Heart left ventricle (tissue), 16 donors: ENCODE measurements at places on chromosomes 1 and 21. TPM values are rescaled to one million over a fixed set of nuclear protein-coding genes. Genes with fewer than 3 reads are reported as not detected.

- H3K27ac ChIP-seq, result no peak overlapping the region
- H3K27me3 ChIP-seq, result no peaks in the 10 kb centered on the region
- H3K4me1 ChIP-seq, result no peaks in the 10 kb centered on the region
- no peaks in the 10 kb centered on the region for H3K36me3 ChIP-seq
- no peak overlapping the region for H3K4me3 ChIP-seq
Measured at GRCh38 chr21:42467140-42467983, 28.7 kb downstream of the RSPH1 start.

- H3K36me3 ChIP-seq, result no peaks in the 10 kb centered on the region
- H3K27me3 ChIP-seq, result no peaks in the 10 kb centered on the region
- H3K27ac ChIP-seq, result no peak overlapping the region
- H3K4me1 ChIP-seq, result no peaks in the 10 kb centered on the region
- DNase-seq, result no peak
- no peak overlapping the region for H3K4me3 ChIP-seq
Measured at GRCh38 chr1:71240656-71241055, 159.8 kb upstream of the ZRANB2 start.

- peaks cover 24% of the 10 kb centered on the region for H3K4me1 ChIP-seq
- H3K27ac ChIP-seq, result peak within 1 kb of the TSS; percentile 11
- peak within 1 kb of the TSS; percentile 52 for H3K4me3 ChIP-seq
- DNase-seq, result peak; percentile 76
- no peaks in the 10 kb centered on the region for H3K36me3 ChIP-seq
Measured at GRCh38 chr1:209805875-209806760, at the start of gene IRF6. TSS of gene IRF6 (minus strand) at chr1:209806142. CDS start at chr1:209801413, 4,729 bp downstream.

DNA sequence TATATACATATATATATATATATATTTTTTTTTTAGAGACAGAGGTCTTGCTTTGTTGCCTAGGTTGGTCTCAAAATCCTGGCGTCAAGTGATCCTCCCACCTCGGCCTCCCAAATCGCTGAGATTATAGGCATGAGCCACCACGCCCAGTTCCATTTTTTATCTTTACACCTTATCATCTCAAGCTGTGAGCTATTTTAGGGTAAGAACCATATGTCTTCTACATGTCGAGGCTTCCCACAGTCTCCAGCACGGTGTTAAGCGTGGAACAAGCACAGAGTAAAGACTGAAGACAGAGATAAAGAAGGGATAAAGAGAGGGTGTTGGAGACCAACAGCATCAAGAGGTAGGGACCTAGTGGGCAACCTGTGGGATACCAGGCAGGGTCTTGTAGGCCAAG lies 14.2 kb downstream of the ARHGEF2 start:
- H3K27ac ChIP-seq, result no peak overlapping the region
- H3K4me1 ChIP-seq, result peaks cover 69% of the 10 kb centered on the region
- no peak overlapping the region for H3K4me3 ChIP-seq

- no peak overlapping the region for H3K4me3 ChIP-seq
- no peak overlapping the region for H3K27ac ChIP-seq
- H3K4me1 ChIP-seq, result no peaks in the 10 kb centered on the region
- no peaks in the 10 kb centered on the region for H3K27me3 ChIP-seq
- no peaks in the 10 kb centered on the region for H3K36me3 ChIP-seq
Measured at GRCh38 chr1:4425892-4426291, 228.5 kb upstream of the AJAP1 start.

DNA sequence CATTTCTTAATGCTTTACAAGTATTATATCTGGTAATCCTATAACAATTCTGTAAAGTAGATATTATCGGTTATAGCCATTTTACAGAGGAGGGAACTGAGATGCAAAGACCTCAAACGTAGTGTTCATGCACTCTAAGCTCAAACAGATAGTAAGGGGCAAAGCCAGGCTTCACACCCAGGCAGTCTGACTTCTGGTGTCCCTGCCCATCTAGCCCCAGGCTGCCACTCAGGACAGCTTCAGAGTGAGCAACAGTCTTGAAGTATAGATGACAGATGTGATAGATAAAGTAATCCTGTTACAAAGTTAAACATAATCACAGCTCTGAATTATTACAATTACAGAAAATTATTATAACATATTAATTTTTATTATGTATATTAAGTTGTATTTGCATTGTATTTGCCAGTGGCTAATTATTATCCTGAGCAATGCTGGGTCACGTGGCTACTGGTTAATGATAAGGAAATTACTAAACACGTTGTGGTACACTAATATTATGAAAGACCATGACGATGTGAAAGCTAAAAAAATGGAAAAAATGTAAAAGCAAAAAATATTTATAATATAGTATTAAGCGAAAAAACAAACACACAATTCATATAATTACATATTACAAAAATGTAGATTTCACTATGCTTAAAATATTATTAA lies 6.1 kb upstream of the TRAF3IP3 start:
- DNase-seq, result no peak
- H3K27me3 ChIP-seq, result no peaks in the 10 kb centered on the region

GRCh38 chr1:180278194-180278515 lies 48.1 kb downstream of the LHX4 start:
- no peak overlapping the region for H3K27ac ChIP-seq
- no peak overlapping the region for H3K4me3 ChIP-seq
- H3K36me3 ChIP-seq, result peaks cover 30% of the 10 kb centered on the region
- peaks cover 32% of the 10 kb centered on the region for H3K4me1 ChIP-seq

- no peaks in the 10 kb centered on the region for H3K36me3 ChIP-seq
- DNase-seq, result no peak
- no peaks in the 10 kb centered on the region for H3K27me3 ChIP-seq
- H3K4me3 ChIP-seq, result no peak overlapping the region
Measured at GRCh38 chr1:93963585-93963984, 54.4 kb upstream of the GCLM start.

- no peaks in the 10 kb centered on the region for H3K4me1 ChIP-seq
- H3K4me3 ChIP-seq, result peak overlapping the region; percentile 70
- no peak for DNase-seq
- H3K27me3 ChIP-seq, result peaks cover 9% of the 10 kb centered on the region
- H3K36me3 ChIP-seq, result no peaks in the 10 kb centered on the region
- H3K27ac ChIP-seq, result no peak overlapping the region
Measured at GRCh38 chr21:46100020-46100419, 2.1 kb downstream of the COL6A2 start.

DNA sequence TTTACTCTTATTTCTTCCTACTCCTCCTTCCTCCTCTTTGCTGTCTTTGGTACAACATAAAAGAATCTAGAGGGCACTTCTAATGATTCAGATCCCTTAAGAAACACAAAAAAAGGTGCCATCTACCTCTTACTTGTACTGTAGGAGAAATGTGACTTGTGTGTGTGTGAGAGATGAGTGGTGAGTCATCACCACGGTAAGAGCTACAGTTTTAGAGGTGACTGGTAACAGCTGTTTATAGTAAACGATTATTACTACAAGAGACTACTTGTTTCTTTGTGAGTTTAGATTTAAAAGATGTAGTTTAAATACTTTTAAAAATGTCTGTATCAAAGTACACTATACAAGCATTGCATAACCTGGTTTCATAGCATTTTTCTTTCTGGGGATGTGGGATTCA lies 40.4 kb downstream of the SLC35D1 start:
- H3K27me3 ChIP-seq, result no peaks in the 10 kb centered on the region
- no peaks in the 10 kb centered on the region for H3K36me3 ChIP-seq
- DNase-seq, result no peak
- H3K27ac ChIP-seq, result no peak overlapping the region
- no peaks in the 10 kb centered on the region for H3K4me1 ChIP-seq
- no peak overlapping the region for H3K4me3 ChIP-seq

DNA sequence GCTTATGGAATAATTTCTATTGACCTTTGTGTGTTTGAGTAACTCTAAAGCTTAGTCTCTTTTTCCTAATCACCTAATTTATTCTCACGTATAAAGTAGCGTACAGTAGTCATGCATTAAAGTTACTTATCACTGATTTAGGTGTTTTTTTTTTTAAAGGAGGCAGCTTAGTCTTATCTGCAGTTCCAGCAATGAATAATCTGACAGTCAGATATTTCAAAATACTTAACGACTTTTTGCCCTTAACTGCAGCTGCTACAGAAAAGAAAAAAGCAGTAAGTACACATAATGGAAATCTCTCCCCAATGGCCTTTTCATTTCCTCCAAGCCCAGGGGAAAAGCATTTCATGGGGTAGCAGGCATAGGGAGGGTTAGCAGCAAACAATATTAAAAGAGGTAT lies 54.6 kb downstream of the SLC35F3 start:
- no peak overlapping the region for H3K27ac ChIP-seq
- no peaks in the 10 kb centered on the region for H3K36me3 ChIP-seq
- DNase-seq, result no peak
- no peaks in the 10 kb centered on the region for H3K4me1 ChIP-seq
- H3K27me3 ChIP-seq, result no peaks in the 10 kb centered on the region
- no peak overlapping the region for H3K4me3 ChIP-seq

- H3K4me1 ChIP-seq, result no peaks in the 10 kb centered on the region
- no peaks in the 10 kb centered on the region for H3K36me3 ChIP-seq
- H3K4me3 ChIP-seq, result no peak overlapping the region
- H3K27ac ChIP-seq, result no peak overlapping the region
Measured at GRCh38 chr1:110783292-110783918, 89.5 kb upstream of the CD53 start.

- H3K27ac ChIP-seq, result no peak overlapping the region
- no peaks in the 10 kb centered on the region for H3K36me3 ChIP-seq
- H3K27me3 ChIP-seq, result no peaks in the 10 kb centered on the region
- H3K4me3 ChIP-seq, result no peak overlapping the region
- H3K4me1 ChIP-seq, result peaks cover 6% of the 10 kb centered on the region
- no peak for DNase-seq
Measured at GRCh38 chr1:182965861-182966260, 12.9 kb upstream of the SHCBP1L start.

DNA sequence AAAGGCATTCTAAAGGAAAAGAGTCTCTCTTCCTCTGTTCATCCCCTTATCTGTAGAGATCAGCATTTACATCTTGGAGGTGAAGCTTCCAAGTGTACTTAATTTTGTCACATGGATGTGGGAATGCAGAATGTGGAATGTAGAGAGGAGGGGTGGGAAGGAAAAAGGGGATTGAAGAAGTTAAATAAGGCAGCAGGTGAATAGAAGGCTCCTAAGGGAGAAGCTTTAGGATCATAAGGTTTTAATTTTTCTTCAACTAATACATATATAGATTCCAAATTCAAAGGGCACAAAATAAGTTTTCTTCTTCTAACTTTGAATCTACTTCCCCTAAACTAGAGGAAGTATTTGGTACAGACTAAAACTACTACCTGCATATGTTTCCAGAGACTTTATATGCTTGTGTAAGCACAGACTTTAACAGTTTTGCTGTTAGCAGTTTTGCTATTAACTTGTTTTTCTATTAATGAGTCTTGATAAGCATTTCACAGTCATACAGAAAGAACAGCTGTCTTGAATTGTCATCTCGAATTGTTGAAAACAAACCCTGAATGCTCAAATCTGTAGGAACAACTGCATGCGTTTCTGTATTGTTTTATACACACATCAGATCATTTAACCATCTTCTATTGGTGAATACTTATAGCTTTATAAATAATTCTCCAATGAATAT lies 12.7 kb downstream of the TENT5C start:
- no peak overlapping the region for H3K4me3 ChIP-seq
- H3K27me3 ChIP-seq, result no peaks in the 10 kb centered on the region
- DNase-seq, result no peak
- H3K4me1 ChIP-seq, result no peaks in the 10 kb centered on the region
- H3K27ac ChIP-seq, result no peak overlapping the region
- peaks cover 9% of the 10 kb centered on the region for H3K36me3 ChIP-seq

DNA sequence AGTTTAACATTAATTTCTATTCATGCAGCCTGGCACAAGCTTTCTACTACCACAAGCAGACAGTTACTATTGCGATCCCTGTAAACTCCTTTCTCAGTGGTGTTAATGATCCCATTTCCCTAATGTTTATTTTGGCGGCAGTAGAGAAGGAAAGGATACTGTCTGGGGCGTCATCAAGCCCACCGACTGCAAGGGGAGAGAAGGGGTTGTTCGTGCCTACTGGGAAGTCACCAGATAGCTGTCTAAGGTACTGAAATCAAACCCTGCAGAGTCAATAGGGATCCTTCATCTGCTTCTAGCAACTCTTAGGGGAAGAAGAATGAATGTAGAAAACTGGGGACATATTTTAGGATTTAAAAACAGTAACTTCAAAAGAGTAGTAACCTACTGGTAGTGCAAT lies 95.2 kb upstream of the ADAR start:
- no peaks in the 10 kb centered on the region for H3K36me3 ChIP-seq
- DNase-seq, result no peak
- H3K4me1 ChIP-seq, result peaks cover 6% of the 10 kb centered on the region
- no peaks in the 10 kb centered on the region for H3K27me3 ChIP-seq

DNA sequence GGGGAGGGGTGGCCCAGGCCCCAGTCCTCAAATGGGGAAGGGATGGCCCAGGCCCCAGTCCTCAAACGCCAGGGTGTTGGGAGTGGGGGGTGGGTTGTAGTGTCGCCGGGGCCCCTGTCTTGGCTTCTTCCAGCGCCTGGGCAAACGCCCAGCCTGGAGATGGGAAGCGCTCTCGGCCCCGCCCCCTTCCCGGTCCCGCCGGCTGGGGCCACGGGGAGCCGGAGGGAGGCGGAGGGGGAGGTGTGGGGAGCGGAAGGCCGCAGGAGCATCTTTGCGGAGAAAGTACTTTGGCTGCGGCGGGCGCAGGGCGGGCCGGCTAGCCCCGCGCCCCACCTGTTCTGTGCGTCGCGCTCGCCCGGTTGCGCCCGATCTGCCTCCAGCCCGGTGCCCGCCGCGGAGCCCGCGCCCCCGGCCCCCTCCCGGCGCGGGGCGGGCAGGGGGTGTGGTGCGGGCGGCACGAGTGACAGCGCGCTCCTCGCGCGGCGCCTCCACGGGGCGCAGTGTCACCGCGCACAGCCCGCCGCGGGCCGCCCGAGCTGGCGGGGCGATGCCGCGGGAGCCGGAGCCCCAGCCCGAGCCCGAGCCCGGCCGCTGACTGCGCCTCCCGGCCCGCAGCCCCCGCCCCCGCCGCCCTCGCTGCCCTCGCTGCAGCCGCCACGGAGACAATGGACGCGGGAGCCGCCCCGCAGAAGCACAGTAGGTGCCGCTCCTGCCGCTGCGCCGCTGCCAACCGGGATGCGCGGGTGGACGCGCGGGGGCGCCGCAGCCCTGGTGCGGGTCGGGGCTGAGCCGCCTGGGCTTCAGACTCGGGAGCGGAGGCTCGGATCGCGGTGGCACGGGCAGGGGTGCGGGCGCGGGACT lies 31.1 kb upstream of the PEX10 start:
- H3K4me1 ChIP-seq, result no peaks in the 10 kb centered on the region
- no peaks in the 10 kb centered on the region for H3K36me3 ChIP-seq
- DNase-seq, result no peak
- H3K27me3 ChIP-seq, result peaks cover 35% of the 10 kb centered on the region
- no peak overlapping the region for H3K4me3 ChIP-seq

Gene FNBP1L
- total RNA-seq, result 22.6 TPM

Gene OR2T2
- total RNA-seq, result not detected

Gene G0S2
- 92.0 TPM for total RNA-seq

Gene DSTYK
- 8.0 TPM for total RNA-seq

Gene GCSAML
- total RNA-seq, result 0.06 TPM

Gene CNIH3
- not detected for total RNA-seq

Gene OR2T11
- not detected for total RNA-seq

Gene TMEM82
- total RNA-seq, result not detected

Gene XCL1
- 0.14 TPM for total RNA-seq

Gene LRRC38
- 1.7 TPM for total RNA-seq

Gene IFI44L
- 38.4 TPM for total RNA-seq
